ENCODE measurements at places on chromosomes 3 and 15.

DNA sequence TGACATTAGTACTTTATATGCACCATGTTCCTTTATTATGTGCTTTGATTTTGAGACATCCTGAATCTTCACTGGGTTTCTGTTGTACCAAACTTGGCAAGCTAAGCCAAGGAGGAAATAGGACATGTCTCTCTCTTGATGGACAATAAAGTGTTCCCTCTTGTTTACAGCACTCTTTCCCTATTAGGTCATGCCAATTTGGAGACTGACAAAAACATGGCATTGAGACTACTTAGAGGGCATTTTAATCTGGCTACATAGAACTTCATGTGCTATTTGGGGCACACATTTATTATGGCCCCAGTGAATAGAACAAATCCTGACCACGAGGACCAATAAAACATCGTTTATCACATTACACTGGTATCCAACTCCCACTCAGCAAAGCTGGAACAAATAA is 85.3 kb upstream of the TNFSF10 start:
- DNase-seq: no peak

DNA sequence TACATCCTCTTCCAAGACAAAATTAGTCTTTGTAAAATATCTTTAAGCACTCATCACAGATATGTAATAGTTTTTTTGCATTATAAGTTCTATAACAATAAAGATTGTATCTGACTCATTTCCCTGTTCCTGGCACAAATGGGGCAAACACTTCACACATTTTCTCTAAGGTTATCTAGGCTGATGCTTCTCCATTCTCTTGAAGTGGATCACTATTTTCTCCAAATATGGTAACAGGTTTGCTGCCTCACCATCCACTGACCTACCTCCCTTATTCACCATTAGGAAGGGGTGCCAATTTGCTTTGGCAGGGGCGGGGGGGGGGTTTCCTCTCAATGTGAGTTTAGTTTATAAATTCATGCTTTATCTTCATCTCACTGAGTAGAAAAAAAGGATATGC is 767.7 kb upstream of the LMCD1 start:
- no peak for DNase-seq

DNA sequence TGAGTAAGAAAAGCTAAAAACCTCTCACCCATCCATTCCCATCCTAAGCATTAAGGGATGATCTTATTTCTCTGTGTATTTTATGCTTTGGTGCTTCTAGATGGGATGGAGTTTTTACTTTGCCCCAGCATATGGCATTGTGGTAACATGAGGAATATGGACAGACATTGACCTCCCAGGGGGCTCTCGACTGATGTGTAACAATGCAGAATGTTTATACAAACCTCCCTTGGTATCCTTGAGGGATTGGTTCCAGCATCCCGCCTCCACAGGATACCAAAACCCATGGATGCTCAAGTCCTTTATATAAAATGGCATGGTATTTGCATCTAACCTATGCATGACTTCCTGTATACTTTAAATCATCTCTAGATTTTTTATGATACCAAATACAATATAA is 21.6 kb downstream of the PDIA5 start:
- DNase-seq: no peak

DNA sequence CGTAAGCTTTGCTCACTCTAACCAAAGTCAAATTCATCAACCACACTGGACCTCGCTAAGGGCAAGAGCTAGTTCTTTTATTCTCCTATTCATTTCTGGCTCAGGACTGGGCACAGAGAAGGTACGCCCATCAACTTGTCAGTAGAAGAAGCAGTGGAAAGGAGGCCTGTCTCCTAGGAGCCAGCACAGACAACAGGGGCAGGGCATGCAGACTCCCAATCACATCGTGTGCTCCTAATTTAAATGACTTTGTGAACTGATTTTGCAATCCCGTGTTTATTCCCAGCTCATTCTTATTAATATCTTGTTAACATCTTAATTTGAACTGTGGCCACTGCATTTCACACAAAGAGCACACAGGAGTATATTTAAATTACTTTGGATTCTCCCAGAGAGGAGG is 161.1 kb upstream of the BCL6 start:
- no peak for DNase-seq

DNA sequence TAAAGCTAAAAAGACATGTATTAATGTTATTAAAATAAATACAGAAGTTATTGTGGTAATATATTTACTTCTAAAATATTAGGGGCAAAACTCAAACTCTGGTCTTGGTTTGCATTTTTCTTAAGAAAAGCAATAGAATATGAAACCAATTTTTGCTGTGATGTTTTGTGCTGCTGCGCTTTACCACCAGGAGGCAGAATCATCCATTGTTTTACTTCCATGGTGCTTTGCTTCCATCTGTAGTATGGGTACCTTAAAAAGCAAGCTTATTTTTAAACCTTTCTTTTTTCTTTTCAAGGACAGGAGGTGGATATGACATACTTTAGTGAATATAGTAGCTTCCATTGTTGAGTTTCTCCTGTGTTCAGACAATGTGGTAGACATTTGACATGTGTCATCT is 46.6 kb upstream of the MRPL3 start:
- no peak for DNase-seq

GRCh38 chr3:186544281-186544680 is at the start of gene CRYGS:
Gene CRYGS (minus strand): TSS chr3:186544380. CDS start chr3:186544326, 54 bp downstream.
- no peak for DNase-seq

GRCh38 chr3:46378426-46378942 is 7.7 kb downstream of the CCR5 start:
- peak; percentile 40 for DNase-seq

GRCh38 chr15:94324835-94325767 is 93.7 kb downstream of the MCTP2 start:
- DNase-seq: no peak

- peak; percentile 0 for DNase-seq
Observed at GRCh38 chr3:21750831-21751391, at the start of gene ZNF385D. Gene ZNF385D (minus strand): TSS chr3:21751210. CDS start chr3:21750916, 294 bp downstream.

DNA sequence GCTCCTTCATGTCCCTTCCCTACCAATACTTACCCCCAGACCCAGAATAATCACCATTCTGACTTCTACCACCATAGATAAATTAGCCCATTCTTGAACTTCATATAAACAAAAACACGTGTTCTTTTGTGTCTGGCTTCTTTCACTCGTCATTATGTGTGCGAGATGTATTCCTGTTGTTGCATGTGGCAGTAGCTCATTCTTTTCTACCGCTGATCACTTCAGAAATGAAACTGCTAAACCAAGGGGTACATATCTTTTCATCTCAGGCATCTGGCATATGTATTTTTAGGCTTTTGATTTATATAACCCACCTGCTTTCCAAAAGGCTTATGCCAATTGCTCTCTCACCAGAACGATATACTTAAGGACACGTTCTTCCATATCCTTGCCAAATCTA is 13.8 kb upstream of the SCG3 start:
- no peak for DNase-seq

Measured in NCI-H460 (cell line).